ENCODE measurements at places on chromosomes 4 and X.

GRCh38 chr4:153341575-153342090, 2.9 kb upstream of the MND1 start:
- DNase-seq: no peak

DNA sequence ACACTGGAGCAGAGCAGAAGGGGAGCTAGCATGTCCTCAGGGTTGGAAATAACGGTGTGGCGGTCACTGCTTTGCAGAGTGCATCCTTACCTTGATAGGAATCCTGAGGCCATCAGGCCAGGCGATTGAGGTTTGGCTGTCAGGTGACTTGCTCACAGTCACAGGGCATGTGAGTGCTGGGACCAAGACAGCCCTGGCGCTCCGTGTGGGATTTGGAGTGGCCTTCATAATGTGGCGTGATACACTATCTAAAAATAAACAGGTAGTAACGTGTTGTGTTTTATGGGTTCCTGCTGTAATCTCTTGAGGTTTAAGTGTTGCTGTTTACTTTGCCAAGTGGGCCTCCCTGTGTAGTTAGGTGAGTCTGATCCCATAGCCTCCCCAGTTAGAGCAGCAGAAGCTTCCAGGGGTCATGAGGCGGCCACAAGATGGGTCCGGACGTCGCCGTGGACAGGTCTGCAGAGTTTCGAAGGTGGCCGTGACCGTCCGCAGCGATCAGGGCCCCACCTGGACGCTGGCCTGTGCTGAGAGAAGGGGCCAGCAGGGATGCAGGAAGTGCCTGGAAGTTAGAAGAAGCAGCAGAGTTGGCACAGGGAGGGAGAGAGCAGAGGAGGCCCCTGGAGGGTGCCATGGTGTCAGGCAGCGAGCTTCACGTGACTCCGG, 27.7 kb downstream of the RGS12 start:
- no peak for DNase-seq

DNA sequence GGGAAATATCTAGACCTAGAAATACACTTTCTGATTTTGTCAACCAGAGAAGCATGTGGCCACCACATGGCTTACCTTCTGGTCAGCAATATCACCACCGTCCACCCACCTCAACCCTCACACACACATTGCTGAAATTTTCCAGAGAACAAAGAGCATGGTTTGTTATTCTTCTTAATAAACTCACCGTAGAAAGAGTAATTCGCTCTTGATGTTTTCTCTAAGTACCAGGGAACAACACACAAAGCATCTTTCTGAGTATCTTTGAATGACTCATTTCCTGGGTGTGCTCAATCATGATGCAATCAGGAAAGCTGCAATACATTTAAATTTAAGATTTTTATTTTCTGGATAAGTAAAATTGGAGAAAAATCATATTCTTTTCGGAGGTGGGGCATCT, 24.7 kb upstream of the LRAT start:
- DNase-seq: no peak

DNA sequence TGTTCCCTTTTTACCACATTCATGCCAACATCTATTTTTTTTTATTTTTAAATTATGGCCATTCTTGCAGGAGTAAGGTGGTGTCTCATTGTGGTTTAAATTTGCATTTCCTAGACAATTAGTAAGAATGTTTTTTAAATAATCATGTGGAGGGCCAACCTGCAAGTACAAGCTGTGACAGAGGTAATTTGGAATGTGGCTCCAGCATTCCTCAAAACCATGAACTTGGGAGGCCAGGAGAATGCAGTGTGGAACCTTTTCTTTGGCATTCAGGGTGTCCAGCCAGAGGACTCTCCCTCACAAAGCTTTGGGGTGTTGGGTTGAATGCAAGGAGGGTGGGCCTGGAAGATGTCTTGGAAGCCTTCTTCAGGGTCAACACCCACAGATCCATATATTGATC, 7.3 kb upstream of the TMEM185A start:
- no peak for DNase-seq

DNA sequence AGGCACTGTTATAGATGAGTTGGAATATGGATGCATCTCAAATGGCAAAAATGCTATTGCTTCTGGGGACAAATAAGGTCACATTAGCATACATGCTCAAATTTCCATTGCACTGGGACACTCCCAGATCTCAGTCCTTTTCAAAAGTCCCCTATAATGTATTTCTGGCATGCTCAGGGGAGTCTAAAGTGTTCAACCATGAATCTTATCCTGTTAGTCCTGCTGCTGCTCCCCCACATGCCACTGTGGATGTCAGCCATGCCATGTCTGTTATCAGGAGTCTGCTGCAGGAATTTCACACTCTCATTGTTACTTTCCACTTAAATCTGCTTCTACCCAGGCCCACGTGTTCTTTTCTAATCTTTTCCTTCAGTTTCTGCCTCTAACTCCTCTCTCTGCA, 1000.6 kb downstream of the CCSER1 start:
- DNase-seq: peak; percentile 15
